ENCODE measurements at places on chromosomes 5 and 9. TPM values are rescaled to one million over a fixed set of nuclear protein-coding genes. Genes with fewer than 3 reads are reported as not detected.

SURF4 gene
- 90.7 TPM for total RNA-seq

C5orf52 gene
- total RNA-seq: not detected

SPAAR gene
- total RNA-seq: not detected

WDR38 gene
- not detected for total RNA-seq

OGN gene
- 0.11 TPM for total RNA-seq

DNA sequence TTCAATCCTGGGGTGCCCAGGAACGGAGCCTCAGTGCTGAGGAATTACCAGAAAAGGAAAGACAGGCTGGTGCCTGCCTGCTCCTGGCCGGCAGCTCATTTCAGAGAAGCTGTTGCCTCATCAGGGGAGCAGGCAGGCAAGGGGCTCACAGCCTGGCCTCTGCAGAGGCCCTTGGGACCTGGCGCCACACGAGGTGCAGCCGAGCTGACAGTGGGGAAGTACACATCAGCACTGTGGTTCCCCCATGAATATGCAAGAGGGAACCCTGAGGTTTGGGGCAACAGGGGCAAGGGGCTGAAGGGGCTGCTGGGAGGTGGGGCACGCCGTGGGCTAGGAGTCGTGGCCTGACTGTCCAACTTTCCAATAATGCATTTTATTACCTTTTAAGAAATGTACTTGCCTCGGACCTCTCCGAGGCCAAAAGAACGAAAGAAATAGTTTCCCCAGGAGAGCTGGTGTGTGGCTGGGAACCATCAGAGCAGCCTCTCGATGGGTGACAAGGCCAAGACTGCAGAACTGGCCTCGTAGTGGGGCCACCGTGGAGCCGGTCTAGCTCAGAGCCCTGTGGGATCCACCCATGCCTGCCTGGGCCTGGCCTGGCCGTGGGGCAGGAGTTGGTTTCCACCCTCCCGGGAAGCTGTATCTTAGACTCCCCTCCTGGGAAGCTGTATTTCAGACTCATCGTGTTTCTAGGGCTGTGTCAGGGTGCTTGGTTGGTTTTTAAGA lies 198.6 kb downstream of the PAX5 start:
- H3K36me3 ChIP-seq: no peaks in the 10 kb centered on the region
- H3K4me1 ChIP-seq: no peaks in the 10 kb centered on the region
- no peak for DNase-seq
- H3K4me3 ChIP-seq: no peak overlapping the region
- no peak overlapping the region for H3K27ac ChIP-seq

DNA sequence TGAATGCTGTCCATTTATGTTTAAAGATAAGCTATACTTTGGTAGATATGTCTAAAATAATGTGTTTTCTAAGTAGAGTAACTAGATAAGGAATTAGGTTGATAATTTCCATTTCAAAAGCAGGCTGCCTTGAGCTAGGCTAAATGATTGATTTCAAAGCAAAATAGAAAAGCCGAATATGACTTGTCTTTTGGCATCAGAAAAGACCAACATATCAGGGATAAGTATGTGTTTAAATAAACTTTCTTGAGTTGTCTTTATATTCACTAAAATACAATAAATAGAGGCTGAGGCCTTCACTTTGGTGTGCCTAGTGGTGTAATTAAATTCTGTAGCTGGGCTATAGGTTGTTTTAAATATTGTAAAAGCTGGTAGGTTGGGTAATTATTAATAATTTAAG lies 569.0 kb downstream of the TAF11L14 start:
- H3K4me1 ChIP-seq: no peaks in the 10 kb centered on the region
- no peak overlapping the region for H3K4me3 ChIP-seq
- no peaks in the 10 kb centered on the region for H3K27me3 ChIP-seq

- H3K27me3 ChIP-seq: no peaks in the 10 kb centered on the region
- DNase-seq: no peak
- no peak overlapping the region for H3K4me3 ChIP-seq
- no peaks in the 10 kb centered on the region for H3K36me3 ChIP-seq
- no peaks in the 10 kb centered on the region for H3K4me1 ChIP-seq
Observed at GRCh38 chr5:179397516-179397915, 52.3 kb upstream of the ADAMTS2 start.

- H3K4me3 ChIP-seq: peak overlapping the region; percentile 84
- peak overlapping the region; percentile 90 for H3K27ac ChIP-seq
- H3K36me3 ChIP-seq: no peaks in the 10 kb centered on the region
- DNase-seq: no peak
- peaks cover 46% of the 10 kb centered on the region for H3K4me1 ChIP-seq
- H3K27me3 ChIP-seq: no peaks in the 10 kb centered on the region
Observed at GRCh38 chr9:128551657-128552152, 682 bp upstream of the SPTAN1 start.

DNA sequence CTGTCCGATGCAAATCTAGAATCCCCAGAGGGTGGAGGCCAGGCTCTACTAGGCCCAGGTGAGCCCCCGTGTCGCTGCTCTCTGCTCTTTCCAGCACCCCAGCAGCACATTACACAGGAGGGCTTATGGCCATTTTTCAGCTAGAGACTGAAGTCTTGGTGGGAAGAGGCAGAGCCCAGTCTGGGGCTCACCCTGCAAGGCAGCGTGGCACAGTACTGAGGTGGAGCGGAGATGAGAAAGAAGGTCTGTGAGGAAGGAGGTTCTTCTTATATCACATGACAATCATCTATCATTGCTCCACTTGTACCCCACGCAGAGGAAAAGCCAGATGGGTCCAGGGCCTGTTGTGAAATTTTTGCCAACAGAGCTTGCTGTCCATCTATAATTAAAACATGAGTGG lies 10.0 kb upstream of the KIF12 start:
- no peaks in the 10 kb centered on the region for H3K4me1 ChIP-seq
- DNase-seq: no peak
- H3K27ac ChIP-seq: no peak overlapping the region
- H3K36me3 ChIP-seq: no peaks in the 10 kb centered on the region

DNA sequence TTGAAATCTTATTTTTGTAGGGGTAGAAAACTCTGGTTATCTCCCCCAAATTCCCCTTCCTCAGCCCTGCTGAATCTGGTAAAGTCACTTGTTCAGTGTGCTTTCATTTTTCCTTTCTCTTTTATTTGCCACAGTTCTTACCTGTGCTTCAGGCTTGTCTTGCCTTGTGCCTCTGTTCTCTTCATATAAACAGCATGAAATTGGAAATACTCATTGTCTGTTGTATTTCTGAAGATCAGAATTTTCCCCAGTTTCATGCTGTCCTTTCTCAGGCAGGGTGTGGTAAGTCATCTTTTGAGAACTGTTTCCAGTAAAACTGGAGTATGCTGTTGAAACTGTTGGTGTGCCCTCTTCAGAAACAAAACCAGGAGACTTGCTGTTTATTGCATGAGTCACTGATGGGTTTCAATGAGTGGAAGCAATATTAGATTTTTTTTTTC lies 7.0 kb downstream of the PAM start:
- H3K27ac ChIP-seq: no peak overlapping the region
- H3K4me3 ChIP-seq: peak overlapping the region; percentile 30
- H3K36me3 ChIP-seq: no peaks in the 10 kb centered on the region
- H3K4me1 ChIP-seq: peaks cover 22% of the 10 kb centered on the region
- no peaks in the 10 kb centered on the region for H3K27me3 ChIP-seq

DNA sequence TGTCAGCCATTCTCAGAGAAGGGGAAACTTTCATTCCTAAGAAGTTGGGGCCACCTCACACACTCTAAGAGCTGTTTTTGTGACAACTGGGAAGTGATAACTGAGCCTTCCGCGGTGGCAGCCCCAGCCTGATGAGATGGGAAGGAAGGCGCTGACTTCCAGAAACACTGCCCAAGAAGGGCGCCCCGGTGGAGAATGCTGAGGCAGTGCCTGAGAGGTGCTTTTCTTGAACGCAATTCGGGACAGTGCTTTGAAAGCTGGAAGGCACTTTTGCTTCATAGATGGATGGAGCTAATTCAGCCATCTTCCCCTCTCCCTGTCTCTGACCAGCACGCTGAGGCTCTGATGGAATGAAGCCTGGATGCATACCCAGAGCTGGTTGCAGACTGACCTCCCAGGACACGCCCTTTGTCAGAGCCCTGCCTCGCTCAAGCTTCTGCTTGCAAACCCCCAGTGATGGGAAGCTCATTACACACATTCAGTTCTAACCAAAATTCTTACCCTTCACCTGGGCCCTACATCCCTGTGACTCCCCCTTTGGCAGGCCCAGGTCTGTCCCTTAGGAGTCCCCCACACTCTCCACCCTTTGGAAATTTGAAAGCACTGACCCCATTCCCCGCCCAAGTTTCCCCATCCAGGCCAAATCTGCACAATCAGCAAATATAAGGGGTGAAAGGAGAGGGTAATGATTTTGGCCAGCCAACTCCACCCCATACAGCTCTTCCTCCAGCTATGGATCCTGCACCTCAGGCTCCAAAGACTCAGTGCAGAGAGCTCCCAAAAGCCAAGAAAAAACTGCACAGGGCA lies 66.6 kb upstream of the SLC25A51 start:
- H3K27ac ChIP-seq: no peak overlapping the region
- H3K36me3 ChIP-seq: no peaks in the 10 kb centered on the region
- no peaks in the 10 kb centered on the region for H3K4me1 ChIP-seq
- DNase-seq: no peak

DNA sequence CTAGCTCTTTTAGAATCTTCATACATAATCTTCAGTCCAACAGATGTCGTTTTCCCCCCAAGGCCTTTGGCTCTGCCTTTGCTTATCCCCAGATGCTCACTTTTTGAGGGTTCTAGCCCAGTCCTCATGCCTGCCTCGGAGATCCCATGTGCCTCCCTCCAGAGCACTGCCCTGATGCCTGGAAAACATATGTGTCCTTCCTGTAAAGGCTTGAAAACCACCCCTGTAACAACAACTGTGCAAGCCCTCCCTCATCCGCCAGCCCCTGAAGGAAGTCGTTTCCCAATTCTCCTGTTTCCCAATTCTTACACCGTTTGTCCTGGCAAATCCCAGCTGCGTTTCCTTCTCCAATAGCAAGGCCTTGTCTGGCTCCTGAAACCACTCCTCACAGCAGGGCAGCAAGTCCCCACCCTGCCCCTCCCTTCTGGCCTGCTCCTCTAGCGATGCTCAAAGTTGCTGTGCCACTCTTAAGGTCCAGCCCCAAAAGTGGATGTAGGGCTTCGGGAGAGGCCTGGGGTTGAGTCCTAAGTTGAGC lies 52.2 kb downstream of the SLC36A1 start:
- H3K36me3 ChIP-seq: no peaks in the 10 kb centered on the region
- H3K4me1 ChIP-seq: peaks cover 6% of the 10 kb centered on the region
- H3K27ac ChIP-seq: no peak overlapping the region
- no peaks in the 10 kb centered on the region for H3K27me3 ChIP-seq
- H3K4me3 ChIP-seq: no peak overlapping the region

GRCh38 chr5:38650540-38650939 lies 94.1 kb upstream of the LIFR start:
- no peak overlapping the region for H3K4me3 ChIP-seq
- peaks cover 7% of the 10 kb centered on the region for H3K27me3 ChIP-seq
- no peaks in the 10 kb centered on the region for H3K4me1 ChIP-seq
- H3K27ac ChIP-seq: no peak overlapping the region
- no peaks in the 10 kb centered on the region for H3K36me3 ChIP-seq

DNA sequence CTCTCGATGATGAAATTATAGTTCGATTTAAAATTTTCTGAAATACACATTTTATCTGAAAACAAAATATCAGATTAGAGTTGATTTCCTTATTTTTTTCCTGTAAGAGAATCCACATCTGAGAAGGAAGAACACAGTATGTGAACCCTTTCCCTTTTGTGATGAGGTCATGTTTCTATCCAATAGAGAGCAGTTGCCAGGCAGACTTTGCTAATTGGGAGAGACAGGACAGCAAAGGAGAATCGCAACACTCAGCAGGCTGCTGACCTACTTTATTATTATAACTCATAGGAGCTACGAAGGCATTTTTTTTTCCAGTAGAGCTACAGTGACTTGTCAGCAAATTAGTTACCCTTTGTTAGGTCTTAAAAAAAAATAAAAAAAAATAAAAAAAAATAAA lies 242.1 kb downstream of the HCN1 start:
- DNase-seq: no peak
- H3K27ac ChIP-seq: no peak overlapping the region
- H3K27me3 ChIP-seq: no peaks in the 10 kb centered on the region
- H3K4me1 ChIP-seq: no peaks in the 10 kb centered on the region
- no peak overlapping the region for H3K4me3 ChIP-seq

TIFAB gene
- 0.11 TPM for total RNA-seq

SLC25A2 gene
- 0.22 TPM for total RNA-seq

DNA sequence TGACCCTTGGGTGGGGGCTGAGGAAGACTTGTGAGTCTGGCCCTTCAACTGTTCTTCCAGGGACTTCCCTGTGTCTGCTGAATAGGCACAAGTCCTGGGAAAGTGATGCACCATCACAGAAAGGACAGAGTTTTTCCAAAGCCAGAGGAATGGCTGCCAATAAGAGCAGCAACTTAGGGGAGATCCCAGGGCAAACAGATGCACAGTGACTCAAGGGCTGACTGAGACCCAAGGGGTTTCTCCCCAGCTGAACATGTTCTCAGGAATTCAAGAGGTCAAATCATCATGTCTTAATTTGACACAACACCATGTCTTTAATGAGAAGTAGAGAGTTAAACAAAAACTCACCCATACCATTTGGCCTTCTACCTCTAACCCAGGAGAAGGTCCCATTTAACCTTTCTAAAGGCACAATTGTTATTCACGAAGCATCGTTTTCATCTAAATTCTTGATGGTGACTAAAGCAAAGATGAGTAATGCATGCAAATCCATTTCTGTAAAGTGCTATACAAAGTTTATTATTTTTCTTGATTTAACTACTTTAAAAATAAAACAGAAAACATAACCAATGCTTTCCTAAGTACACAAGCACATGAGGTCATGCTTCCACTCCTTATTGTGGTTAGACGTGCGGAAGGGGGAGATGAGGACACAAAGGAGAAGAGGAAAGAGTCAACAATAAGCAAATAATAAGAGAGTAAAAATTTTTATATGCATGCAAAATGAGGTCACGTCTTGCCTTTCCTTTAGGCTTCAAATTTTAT lies 324.1 kb downstream of the PLK2 start:
- no peak overlapping the region for H3K4me3 ChIP-seq
- H3K27me3 ChIP-seq: no peaks in the 10 kb centered on the region
- H3K27ac ChIP-seq: no peak overlapping the region
- DNase-seq: no peak
- no peaks in the 10 kb centered on the region for H3K36me3 ChIP-seq

DNA sequence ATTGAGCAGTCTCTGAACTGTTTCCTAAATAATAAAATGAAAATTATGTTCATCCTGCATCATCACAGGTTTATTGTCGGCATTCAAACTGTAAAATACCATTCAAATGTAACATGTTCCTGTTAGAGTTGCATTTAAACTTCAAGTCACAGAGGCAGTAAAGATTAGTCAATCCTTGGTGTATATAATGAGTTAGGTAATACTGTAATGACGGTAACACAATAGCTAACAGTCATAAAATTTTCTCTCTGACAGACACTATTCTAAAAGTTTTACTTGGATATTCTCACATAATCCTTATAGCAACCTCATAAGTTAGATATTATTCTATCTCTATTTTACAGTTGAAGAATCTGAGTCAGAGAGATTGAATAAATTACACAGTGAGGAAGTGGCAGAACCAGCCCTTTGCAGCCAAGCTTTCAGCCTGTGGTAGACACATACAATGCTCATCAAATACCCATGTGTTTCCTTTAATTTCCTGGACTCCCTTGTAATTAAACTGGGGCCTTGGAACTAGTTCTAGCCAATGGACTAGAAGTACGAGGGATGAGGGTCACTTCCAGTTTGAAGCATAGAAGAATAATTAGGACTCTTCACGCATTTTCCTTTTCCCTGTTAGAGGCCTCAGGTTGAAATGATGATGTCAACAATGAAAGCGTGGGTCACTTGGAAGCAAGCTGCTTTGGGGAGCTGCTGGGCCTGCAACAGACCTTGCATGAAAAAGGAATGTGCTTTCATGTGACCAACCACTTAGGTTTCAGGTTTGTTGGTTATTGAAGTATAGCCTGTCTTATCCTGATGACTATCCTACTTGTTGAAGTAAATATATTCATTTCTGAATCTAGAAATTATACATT lies 12.3 kb upstream of the CAST start:
- H3K27me3 ChIP-seq: no peaks in the 10 kb centered on the region
- no peaks in the 10 kb centered on the region for H3K4me1 ChIP-seq
- H3K27ac ChIP-seq: no peak overlapping the region
- DNase-seq: no peak
- H3K36me3 ChIP-seq: no peaks in the 10 kb centered on the region
- no peak overlapping the region for H3K4me3 ChIP-seq

TAF11L10 gene
- total RNA-seq: not detected

Measured in CD4-positive, alpha-beta T cell (primary cell).